ENCODE measurements at places on chromosomes 11 and 22.

GRCh38 chr11:67996622-67997474 is 7.0 kb downstream of the UNC93B1 start:
- no peak for DNase-seq

DNA sequence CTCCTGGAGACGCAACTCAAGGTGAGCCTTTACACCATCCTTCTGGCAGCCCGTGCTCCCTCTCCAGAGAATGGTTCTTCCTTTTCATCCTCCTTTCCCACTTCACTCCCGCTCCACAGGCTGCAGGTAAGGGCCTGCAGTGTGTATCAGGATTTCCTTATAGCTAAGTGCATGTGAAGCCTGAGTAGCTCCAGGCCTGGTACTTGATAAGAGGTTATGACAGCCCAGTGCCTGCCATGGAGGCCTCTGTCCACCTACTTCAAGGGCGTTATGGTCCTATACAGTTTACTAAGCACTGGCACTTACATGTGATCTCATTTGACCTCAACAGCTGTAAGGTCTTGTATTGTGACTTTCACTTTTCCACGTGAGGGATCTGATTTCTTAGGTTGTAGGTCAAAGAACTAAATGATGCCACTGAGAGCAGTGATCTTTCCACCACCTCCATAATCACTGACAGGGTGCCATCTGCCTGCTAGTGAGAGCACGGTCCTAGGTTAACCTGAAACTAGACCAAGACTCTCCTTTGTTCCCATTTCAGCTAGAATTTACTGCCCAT is 18.1 kb downstream of the SSH3 start:
- DNase-seq, result no peak

DNA sequence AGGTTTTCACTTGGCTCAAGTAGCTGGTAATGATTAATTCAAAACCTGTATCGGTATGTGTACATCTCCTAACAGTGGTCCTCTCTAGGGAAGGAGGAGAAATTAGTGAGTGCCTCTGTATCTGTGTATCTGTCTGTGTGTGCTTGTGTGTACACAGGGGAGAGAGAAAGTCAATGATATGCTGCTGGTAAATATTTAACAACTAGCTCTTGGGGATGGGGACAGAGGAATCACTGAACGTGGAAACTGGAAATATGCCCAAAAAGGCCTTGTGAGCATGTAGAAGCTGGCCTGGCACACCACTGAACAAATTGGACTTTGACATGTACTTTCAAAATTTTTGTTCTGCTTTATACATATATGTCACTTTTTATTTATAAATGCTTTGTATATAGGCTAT is 214.0 kb upstream of the SYN3 start:
- DNase-seq, result no peak

GRCh38 chr11:40732132-40732531 is 727.3 kb downstream of the LRRC4C start:
- no peak for DNase-seq

- DNase-seq, result no peak
Observed at GRCh38 chr11:22730319-22730718, 63.9 kb downstream of the GAS2 start.

DNA sequence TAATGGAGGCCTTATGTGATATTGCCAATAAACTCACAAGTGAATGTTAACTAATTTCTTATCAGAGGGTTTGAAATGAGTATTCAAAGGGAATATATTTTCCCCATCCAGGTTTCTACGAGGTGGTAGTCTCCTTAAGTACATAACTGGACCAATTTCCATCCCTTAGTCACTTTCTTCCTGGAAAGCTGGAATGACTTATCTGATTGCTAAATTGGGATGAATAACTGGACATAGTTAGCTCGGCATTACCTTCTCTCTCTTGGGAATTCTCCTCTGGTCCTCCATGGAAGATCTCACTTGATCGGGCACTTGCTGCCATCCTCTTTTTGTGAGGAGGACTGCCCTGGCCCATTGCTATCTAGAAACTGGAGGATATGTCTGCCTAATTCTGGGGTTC is 109.1 kb downstream of the TRPC6 start:
- DNase-seq, result no peak

- no peak for DNase-seq
Observed at GRCh38 chr11:45149483-45150056, 3.1 kb downstream of the PRDM11 start.

- DNase-seq, result no peak
Observed at GRCh38 chr11:3195251-3196160, 23.1 kb downstream of the MRGPRG start.

GRCh38 chr11:120212259-120212878 is 1.5 kb downstream of the OAF start:
- DNase-seq, result no peak

- peak; percentile 55 for DNase-seq
Observed at GRCh38 chr11:5600374-5600851, 4.0 kb downstream of the TRIM6 start.

DNA sequence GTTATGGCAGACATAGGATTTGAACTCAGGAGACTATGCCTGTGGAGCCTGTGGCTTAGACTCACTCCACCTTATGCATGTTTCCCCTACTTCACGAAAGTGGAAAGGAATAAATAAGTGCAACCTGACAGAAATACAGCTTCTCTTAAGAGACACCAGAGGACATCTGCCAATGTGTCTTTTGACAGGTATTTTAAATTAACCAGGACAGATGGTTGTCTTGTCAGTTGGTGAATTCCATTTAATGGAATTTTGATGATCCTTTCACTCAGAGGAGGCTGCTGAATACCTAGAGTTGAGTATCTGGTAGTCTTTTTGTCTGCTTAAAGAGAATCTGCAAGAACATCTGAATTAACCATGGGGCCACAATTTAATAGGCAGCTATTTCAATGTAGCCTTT is 46.1 kb downstream of the NELL1 start:
- DNase-seq, result no peak

GRCh38 chr11:64208796-64209562 is 2.5 kb downstream of the FERMT3 start:
- no peak for DNase-seq

DNA sequence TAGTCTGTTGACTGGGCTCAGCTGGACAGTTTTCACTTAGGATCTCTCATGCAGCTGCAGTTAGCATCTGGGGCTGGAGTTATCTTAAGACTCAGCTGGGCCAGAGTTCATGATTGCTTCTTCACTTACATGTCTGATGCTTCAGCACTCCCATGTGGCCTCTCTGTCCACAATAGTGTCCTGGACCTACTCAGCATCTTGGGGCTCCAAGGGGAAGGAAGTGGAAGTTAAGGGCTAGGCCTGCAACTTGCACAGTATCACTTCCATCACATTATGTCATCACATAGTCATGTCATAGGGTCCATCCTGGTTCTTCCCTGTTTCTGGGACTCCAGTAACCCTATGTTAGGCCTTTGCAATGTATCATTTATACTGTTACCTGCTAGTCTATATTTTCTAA is 115.9 kb downstream of the C11orf65 start:
- DNase-seq, result no peak

GRCh38 chr11:115659061-115659963 is 155.1 kb upstream of the CADM1 start:
- DNase-seq, result no peak

DNA sequence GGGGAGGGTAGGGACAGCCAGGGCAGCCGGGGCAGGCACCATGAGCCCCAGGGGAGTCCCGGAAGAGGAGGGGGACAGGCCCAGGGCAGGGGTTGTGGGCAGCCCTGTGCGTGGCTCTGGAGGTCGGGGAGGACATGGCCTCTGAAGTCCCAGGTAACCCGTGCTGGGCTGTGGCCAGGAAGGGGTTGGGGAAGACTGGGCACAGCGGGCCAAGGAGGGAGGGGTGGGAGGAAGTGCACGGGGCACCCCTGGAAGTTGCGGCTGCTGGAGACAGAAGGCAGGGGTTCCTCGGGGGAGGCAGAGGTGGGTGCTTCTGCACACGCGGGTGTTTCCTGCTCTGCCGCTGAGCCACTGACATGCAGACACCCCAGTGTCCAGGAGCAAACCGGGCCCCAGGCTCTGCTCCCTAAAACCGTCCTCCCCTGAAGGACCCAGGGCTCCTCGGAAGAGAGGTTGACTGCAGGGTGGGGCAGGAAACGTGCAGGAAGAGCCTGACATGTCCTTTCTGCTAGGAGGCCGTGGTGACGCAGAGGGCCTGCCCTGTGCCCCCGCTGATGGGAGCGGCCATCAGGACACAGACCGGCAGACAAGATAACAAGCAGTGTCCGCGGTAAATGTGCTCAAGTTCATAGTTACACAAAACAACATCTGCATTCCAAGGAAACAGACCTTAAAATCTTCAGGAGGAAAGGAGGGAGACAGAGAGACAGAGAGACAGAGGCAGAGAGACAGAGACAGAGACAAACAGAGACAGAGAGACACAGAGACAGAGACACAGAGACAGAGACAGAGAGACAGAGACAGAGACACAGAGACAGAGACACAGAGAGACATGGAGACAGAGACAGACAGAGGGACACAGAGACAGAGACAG is 5.7 kb downstream of the TNNI2 start:
- peak; percentile 40 for DNase-seq

DNA sequence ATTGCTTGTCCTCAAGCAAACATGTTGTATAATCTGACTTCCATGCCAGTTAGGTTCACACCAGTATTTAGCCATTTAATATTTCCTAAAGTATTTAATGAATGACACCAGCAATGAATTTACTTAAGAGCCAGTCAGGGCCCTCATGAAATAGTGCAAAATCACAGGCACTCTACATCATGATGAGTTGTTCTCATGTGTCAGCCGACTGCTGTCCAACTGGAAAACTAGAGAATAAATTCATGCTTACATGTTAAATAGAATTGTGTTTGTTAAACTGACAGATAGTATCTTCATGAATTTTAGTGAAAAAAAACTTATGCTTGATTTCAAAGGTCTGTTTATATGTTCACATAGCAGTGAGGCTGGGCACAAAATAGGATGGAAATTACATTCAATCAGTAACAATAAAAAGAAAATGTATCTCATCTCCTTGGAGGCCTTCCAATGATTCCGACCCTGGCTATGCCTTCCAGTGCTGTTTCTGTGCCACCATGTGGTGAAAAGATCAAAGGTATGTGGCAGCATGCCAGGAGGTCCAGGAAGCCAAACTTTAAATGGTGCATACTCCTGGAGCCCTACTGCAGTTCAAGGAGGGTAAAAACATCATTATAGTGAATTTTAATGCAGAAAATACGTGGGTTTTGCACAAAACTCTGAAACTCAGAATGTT is 45.2 kb downstream of the CTSC start:
- no peak for DNase-seq

- DNase-seq, result no peak
Observed at GRCh38 chr11:2386591-2386990, 9.5 kb downstream of the CD81 start.

DNA sequence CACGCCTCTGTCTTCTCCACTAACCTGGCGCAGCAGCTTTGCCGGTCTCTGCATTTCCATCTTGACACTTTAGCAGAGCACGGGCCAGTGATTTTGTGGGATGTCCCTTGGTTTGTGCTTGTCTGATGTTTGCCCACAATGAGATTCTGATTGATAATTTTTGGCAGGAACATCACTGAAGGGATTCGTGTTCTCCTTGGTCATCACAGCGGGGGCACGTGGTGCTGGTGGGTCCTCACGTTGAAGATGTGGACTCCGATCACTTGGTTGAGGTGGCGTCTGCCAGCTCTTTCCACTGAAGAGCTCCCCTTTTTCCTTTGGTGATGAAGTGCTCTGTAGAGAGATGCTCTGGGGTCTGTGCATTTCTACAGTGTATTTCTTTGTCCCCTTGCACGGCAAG is 37.2 kb downstream of the TBC1D22A start:
- DNase-seq, result no peak

DNA sequence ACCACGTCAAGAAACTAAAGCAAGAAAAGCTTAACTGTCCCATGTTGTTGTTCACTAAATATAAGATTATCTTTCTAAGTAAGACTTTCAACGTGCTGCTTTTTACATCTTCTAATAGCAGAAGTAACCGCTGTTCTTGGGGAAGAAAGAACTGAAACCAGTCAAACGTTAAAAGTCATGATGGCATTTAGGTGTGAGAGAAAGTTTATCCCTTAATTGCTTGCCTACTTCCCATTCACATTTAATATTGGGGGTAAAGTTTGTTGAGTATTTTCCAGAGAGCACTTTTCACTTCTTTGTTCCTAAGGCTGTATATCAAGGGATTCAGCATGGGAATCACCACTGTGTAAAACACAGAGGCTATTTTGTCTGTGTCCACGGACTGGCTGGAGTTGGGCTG is 970 bp downstream of the OR5B21 start:
- no peak for DNase-seq

- no peak for DNase-seq
Observed at GRCh38 chr22:19519041-19519926, 4.9 kb downstream of the CLDN5 start.

GRCh38 chr22:42977569-42977968 is 37.4 kb downstream of the PACSIN2 start:
- no peak for DNase-seq

DNA sequence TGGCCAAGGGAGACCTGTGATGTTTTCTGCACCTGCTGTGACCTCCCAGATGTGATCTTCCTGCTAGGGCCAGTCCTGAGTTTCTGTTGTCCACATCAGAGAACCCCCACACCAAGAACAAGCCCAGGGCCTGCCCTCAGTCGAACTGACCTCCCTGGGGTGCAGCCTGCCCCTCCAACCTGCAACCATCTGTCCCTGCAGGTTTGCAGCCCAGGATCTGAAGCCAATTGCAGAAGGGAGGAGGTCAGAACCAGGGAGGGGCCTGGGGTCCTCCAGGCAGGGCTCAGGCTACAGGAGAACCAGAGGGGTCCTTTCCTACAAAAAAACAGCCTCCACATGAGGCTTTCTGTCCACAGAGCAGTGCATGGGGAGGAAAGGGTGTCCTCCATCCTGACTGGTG is 807 bp downstream of the TRIM3 start:
- no peak for DNase-seq

- no peak for DNase-seq
Observed at GRCh38 chr11:112288021-112288420, 27.4 kb upstream of the PLET1 start.

DNA sequence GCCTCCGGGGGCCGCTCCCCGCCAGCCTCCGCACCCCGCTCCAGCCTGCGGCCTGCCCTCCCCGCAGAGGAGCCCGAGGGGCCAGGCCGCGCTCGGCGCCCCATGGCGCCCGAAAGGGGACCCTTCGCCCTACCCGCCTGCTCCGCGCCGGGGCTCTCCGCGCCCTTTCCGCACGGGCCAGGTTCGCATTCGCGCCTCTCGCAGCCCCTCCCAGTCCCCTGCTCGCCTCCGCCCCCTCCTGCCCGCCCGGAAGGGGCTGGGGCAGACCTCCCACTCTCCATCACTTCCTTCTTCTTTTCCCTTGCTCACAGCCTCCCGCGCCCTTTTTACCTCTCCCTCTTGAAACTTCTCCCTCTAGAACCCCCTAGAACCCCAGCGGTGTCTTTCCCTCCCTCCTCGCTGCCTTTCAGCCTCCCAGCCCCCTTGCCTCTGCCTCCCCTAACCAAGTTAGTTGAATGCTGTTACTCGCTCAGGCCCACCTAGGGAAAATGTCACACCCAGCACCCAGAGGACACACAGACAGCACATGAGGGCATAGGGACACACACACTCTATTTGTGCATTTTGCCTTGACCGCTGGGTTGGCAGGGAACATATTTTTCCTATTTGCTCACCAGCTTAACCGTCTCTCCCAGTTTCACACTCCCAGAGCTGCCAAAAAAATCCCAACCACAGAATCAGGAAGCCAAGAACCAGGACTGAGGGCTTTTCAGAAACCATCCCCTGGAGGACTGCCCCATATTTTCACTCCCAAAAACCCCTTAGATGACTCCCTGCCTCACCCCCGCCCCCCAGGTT is at the start of gene SLC43A3:
SLC43A3 (minus strand) TSS at position 193 of the 798 bp plus-strand sequence. CDS start 949 bp downstream, outside the sequence.
- peak; percentile 41 for DNase-seq
